ENCODE measurements at places on chromosomes 5 and 9. TPM values are rescaled to one million over a fixed set of nuclear protein-coding genes. Genes with fewer than 3 reads are reported as not detected.

DNA sequence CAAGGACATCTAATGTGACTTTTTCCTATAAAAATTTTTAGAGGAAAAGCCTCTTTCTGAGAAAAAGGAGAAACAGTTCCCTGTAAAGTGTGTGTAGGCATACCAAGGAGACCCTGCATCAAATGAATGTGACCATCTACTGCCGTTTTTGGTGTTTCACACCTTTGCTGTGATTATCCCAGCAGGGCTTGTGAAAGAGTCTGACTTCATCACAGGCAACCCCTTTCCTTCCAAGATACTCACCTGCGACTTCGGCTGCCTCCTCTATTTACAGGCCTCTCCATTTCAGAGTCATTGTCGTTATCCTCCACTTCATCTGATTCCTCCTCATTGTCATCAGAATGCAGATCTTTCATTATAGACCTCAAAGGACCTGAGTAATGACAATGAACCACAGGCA, 259.1 kb downstream of the MLLT3 start:
- no peak for DNase-seq
- no peak overlapping the region for H3K27ac ChIP-seq
- H3K27me3 ChIP-seq: no peaks in the 10 kb centered on the region

GRCh38 chr5:79025054-79025472, 40.0 kb upstream of the ARSB start:
- H3K36me3 ChIP-seq: no peaks in the 10 kb centered on the region
- no peak overlapping the region for H3K4me3 ChIP-seq
- no peaks in the 10 kb centered on the region for H3K27me3 ChIP-seq
- H3K27ac ChIP-seq: no peak overlapping the region

DNA sequence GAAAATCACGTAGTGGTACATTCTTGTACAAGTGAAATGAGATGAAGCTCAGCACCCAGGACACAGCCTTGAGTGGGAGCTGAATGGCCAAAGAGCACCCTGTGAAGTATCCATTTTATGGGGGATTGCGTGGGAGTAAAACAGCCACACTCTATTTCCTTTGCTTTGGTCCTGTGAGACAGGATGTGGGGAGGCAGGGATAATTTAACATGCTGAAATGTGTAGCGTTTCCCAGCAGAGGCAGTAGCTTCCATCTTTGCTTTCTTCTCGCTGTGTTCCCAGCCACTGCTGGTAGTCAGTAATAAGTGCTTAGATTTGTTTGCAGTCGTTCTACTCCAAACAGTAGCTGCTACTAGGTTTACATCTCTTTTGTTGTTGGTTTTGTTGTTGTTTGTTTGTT, 4.4 kb downstream of the IL31RA start:
- H3K36me3 ChIP-seq: no peaks in the 10 kb centered on the region
- no peak overlapping the region for H3K4me3 ChIP-seq
- H3K27ac ChIP-seq: no peak overlapping the region
- DNase-seq: no peak
- no peaks in the 10 kb centered on the region for H3K4me1 ChIP-seq

DNA sequence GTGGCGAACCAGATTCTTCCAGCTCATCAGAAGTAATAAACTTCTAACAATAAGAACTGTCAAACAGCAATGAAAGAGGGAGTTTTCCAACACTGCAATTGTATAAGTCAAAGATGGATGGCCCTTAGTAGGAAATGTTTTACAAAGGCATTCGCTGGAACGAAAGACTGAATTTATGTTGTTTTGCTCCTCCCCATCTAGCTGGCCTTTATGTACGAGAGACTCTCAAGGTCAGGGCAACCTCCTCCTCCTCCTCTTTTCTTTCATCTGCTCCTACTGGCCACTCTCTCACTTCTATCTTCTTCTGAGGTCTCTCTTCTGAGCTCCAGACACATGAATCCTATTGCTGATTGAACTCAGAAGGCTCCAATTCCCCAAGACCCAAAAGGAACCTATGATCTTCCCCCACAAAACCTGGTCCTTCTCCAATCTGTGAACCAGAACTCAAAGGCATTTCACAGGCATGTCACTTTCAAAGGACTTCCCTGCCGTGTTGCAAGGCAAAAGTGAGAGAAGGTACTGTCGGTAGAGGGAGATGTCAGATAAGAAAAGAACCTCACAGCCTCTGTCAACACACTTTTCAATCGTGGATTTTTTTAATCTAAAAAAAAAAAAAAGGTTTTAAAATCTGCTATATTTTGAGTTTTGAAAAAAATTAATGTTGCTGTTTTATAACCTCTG, 28.5 kb upstream of the PUM3 start:
- H3K36me3 ChIP-seq: no peaks in the 10 kb centered on the region
- no peak for DNase-seq
- no peak overlapping the region for H3K27ac ChIP-seq
- H3K4me1 ChIP-seq: no peaks in the 10 kb centered on the region
- no peak overlapping the region for H3K4me3 ChIP-seq

- no peak overlapping the region for H3K4me3 ChIP-seq
- no peaks in the 10 kb centered on the region for H3K27me3 ChIP-seq
Observed at GRCh38 chr5:137760719-137761516, 6.8 kb upstream of the HNRNPA0 start.

DNA sequence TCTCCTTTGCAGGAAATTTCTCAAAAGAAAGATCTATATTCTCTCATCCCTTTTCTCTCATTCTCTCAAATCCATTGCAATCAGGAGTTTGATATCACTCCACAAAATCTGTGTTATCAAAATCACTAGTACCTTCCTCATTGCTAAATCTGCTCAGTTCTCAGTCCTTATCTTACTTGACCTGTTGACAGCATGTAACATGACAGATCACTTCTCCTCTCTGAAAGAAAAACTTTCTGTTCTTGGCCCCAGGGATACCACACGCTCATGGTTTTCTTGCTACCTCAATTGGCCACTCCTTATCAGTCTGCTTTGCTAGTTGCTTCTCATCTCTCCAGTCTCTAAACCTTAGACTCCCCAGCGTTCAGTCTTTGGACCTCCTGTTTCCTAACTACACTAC, 22.1 kb downstream of the SRP19 start:
- H3K4me1 ChIP-seq: peaks cover 6% of the 10 kb centered on the region
- H3K27me3 ChIP-seq: no peaks in the 10 kb centered on the region
- no peak for DNase-seq
- H3K27ac ChIP-seq: no peak overlapping the region

GRCh38 chr5:124692324-124692723, 54.1 kb downstream of the ZNF608 start:
- H3K36me3 ChIP-seq: no peaks in the 10 kb centered on the region
- no peak overlapping the region for H3K27ac ChIP-seq
- no peak overlapping the region for H3K4me3 ChIP-seq
- H3K27me3 ChIP-seq: no peaks in the 10 kb centered on the region

- no peaks in the 10 kb centered on the region for H3K27me3 ChIP-seq
- no peak overlapping the region for H3K27ac ChIP-seq
- H3K4me1 ChIP-seq: no peaks in the 10 kb centered on the region
- no peak overlapping the region for H3K4me3 ChIP-seq
- DNase-seq: no peak
Observed at GRCh38 chr5:123929055-123929474, 417.1 kb downstream of the CSNK1G3 start.

DNA sequence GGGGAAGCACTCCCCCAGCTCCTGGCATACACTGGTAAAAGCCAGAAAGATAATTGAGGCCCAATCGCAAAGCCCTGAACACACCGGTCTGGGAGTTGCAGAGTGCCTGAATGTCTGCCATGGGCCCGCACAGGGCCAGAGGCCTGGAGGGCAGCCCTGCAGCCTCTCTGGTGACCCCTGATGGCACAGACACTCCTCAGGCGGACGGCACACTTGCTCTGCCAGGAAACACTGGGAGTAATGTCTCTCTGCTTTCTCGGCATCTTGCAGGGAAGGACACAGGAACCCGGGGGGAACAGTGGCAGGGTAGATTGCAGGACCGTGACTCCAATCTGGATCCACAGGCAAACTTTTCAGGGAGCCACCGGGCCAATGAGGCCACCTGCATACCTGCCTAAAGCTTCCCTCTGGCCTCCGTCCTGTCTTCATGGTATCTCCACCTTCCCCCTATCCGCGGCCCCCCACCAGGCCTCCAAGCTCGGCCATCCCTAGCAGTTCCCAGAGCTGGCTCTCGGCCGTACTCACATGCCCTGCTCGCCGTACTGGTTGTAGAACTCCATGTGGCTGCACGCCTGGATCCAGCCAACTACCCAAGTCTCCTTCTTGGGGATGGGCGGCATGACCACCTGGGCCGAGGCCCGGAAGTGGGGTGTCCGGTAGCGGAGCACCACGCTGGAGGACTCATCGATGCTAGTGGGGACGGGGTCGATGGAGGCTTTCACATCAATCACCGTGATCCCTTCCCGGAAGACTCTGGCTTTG, 797 bp downstream of the FAM78A start:
- H3K4me1 ChIP-seq: no peaks in the 10 kb centered on the region
- DNase-seq: no peak
- no peaks in the 10 kb centered on the region for H3K27me3 ChIP-seq

GRCh38 chr5:131462454-131462853, 172.6 kb downstream of the RAPGEF6 start:
- no peak overlapping the region for H3K27ac ChIP-seq
- no peaks in the 10 kb centered on the region for H3K4me1 ChIP-seq
- no peaks in the 10 kb centered on the region for H3K36me3 ChIP-seq
- no peak for DNase-seq

DNA sequence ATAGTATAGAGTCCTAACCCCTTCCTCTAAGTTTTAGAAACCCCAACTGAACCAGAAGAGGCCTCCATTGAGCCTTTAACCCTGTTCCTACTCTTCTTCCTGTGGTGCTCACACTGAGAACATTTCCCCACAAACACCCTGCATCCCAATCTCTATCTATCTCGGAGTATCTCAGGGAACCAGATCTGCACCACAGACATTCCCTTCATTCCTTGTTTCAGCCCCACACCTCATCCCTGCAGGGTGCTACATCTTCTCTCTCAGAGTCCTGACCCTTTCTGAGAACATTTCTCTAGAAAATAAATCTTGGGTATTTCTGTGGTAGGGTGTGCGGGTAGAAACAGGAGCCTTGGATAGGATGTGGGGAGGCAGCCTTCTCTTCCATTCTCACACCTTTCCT, 507.8 kb downstream of the PDE4D start:
- no peaks in the 10 kb centered on the region for H3K27me3 ChIP-seq
- H3K36me3 ChIP-seq: no peaks in the 10 kb centered on the region
- no peak overlapping the region for H3K4me3 ChIP-seq

DNA sequence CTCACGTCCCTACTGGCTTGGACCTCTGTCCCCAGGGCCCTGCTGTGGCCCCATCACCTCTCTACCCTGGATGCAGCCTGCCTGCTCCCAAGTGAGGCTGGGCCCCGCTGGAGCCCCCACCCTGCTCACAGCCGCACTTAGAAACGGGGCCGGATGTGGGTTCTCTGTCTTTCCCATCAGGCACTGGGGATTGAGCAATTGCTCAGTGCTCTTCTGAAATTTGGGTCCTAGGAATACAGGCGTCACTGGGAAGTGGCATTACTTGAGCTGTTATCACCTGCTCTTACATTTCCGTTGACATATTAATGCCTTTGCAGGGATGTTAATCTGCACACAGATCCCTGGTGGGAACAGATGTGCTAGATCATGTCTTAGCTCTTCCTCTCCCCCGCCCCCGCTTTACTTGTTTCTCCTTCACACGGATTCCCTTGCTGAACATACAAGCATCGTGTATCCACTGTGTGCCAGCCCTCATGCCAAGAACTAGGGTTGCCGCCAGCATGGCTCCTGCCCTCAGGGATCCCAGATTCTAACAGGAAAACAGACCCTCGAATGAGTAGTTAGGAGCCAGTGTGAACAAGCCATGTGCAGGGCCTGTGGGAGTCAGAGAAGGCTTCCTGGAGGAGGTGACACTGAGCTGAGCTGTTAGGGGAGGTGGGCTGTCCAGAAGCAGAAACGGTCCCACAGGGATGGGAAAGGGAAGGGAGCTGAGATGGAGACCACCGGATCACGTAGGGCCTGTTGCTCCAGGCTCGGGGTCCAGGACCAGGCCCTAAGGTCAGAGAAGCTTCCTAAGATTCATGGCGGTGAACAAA, 65.1 kb downstream of the NEK6 start:
- H3K27ac ChIP-seq: no peak overlapping the region
- H3K4me1 ChIP-seq: no peaks in the 10 kb centered on the region
- H3K36me3 ChIP-seq: no peaks in the 10 kb centered on the region
- no peak for DNase-seq
- no peak overlapping the region for H3K4me3 ChIP-seq

DNA sequence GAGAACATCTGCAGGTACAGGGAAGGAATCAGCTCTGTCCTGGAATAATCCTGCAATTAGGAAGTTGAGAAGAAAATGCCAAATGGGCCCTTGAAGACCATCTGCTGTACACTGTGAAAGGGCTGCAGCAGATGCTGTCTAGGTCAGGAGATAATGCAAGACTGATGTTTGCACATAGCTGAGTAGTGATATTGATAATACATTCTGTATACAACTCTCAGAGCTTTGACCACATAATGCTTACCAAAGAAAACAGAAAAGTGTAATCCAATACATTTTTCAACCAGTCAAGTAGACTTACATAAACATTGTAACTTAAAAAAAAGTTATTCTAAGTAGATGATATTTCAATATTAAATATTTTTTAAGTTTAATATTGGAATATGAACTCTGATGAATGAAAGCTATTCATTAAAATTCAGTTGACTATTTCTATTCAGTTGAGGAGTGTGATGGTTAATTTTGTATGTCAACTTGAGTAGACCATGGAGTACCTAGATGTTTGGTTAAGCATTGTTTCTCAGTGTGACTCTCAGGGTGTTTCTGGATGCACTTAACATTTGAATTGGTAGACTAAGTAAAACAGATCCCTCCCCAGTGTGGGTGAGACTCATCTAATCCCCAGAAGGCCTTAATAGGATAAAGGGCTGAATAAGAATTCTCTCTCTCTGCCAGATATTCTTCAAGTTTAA, 380.1 kb upstream of the PRR16 start:
- H3K27ac ChIP-seq: no peak overlapping the region
- H3K4me1 ChIP-seq: no peaks in the 10 kb centered on the region
- H3K36me3 ChIP-seq: no peaks in the 10 kb centered on the region

- no peaks in the 10 kb centered on the region for H3K27me3 ChIP-seq
- H3K4me3 ChIP-seq: no peak overlapping the region
- no peak for DNase-seq
- H3K27ac ChIP-seq: no peak overlapping the region
- peaks cover 12% of the 10 kb centered on the region for H3K4me1 ChIP-seq
Observed at GRCh38 chr9:69107771-69108170, 66.3 kb upstream of the TJP2 start.

The CTXN3 gene
- not detected for total RNA-seq

The F2RL2 gene
- 0.73 TPM for total RNA-seq

The MARCOL gene
- total RNA-seq: not detected

The ZMYND19 gene
- total RNA-seq: 14.3 TPM
